Vagina (tissue), 2 donors: ENCODE measurements at places on chromosomes 16 and 17.

GRCh38 chr17:50051082-50051576 is 4.8 kb upstream of the ITGA3 start:
- no peak for DNase-seq

DNA sequence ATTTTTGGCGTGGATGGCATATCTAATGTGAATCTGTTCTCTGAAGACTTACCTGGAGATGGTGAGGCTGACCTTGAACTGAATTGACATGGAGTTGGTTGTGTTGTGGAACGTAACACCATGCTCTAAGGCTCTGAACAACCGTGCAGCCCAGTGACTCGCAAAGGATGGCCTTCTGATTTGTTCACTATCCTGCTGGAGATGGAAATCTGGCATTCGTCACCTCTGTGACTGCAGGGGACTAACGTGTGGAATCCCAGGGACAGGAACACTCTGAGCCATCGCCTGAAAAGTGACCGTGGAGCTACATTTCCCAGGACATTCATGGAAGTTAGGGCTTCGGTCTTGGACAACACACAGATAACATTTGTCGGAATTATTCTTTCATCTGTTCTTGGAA is 61.1 kb downstream of the BANP start:
- DNase-seq: no peak

DNA sequence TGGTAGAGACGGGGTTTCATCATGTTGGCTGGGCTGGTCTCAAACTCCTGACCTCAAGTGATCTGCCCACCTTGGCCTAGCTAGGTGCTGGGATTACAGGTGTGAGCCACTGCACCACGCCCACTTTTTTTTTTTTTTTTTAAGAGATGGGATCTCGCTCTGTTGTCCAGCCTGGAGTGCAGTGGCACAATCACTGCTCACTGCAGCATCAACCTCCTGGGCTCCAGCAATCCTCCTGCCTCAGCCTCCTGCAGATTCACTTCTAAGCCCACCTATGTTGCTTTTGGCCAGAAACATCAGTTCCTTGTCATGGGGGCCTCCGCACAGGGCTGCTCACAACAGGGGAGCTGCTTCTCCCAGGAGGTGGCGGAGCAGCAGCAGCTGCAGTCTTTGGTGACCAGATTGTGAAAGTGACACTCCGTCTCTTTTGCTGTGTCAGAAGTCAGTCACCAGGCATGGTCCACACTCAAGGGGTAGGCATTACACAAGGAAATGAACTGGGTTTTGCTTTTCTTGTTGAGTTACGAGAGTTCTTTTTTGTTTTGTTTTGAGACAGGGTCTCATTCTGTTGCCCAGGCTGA is 4.5 kb upstream of the NME4 start:
- no peak for DNase-seq

DNA sequence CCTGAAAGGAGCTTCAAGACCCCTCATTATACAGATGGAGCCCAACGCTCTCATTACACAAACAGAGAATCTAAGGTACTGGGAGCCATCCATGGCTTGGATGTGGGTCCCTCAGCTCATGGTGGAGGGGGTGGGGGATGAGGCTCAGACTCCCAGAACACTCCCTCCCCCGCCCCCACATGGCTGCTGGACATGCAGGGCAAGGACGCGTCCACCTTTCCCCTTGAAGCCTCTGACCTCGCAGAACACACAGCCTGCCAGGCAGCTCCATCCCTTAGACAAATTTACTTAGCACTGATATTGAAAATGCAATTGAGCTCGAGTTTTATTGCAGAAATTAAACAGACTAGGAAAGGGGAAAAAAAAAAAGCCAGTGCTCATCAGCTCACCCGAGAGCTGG is 203.9 kb downstream of the ZNF423 start:
- DNase-seq: no peak

DNA sequence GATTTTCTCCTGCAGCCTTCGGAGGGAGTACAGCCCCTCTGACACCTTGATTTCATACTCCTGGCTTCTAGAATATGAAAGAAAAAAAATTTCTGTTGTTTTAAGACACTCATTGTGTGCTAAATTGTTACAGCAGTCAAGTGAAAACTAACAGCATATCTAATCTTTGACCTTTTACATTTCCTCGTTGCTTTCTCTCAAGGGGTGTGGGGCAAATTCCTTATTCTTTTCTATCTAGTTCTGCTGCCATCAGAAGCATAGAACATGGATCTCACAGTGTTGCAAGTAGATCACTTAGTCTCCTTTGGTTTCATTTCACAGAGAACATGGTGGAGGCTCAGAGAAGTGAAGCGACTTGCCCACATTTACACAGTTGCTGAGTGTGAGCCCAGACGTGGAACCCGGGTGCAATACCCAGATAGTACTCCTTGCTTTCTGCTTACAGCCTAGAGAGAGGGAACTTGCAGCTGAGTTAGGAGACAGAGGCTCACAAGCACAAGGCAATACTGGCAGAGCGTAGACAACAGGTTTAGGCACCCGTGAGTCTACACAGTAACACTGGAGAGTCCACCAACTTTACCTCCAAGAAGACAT is 28.7 kb upstream of the MMD start:
- no peak for DNase-seq

DNA sequence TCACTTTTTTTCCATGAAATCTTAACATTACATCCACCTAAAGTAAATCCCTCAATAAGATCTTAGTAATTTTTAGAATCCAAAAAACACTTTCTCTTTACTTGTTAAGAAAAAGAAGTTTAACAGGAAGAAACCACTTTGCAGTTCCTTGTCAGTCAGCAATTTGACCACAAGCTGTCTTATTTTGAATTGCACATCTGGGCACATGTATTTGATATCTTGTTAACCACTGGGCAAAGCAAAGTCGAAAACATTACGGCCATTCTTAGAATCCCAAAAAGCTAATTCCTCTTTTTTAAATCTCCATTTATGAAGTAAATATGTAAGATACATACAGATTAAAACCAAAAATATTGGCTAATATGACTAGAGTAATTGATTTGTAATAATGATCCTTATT is 1.1 kb downstream of the ABCA10 start:
- DNase-seq: no peak

DNA sequence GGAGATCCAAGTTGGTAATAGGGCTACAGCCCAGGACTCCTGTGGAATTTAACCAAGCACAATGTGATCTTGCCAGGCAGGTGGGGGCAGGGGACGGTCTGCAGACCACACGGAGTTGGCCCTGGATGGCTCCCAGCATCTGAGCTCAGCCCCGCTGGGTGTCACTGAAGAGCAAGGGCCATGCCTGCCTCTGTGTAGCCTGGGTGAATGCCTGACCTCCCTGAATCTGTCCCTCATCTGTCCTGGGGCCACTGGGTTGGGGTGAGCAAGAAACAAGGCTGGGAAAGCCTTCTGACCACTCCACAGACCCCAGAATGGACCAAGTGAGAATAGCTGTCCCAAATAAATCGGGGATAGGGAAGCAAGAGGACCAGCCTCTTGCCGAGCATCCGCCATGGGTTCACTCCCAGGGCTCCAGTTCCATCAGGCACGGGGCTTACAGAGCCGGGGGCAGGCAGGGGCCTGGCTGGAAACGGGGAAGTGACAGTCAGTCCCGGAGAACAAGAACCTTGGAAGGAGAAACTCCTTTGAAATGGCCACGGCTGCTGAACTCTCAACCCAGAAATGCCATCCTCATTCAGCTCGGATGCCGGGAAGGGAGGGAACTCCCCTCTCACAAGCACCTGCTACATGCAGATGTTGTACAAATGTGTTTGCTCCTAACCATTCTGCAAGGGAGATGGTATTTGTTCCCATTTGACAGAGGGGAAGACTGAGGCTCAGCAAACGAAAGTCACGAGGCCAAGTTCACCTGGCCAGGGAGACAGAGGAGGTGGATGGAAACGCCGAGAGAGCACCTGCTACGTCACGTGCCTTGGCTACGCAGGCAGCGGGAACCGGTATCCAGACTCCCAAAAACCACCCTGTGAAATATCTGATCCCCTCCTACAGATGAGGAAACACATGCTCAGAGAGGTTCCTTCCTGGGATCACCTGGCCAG is 50.0 kb downstream of the RMI2 start:
- DNase-seq: no peak

- DNase-seq: no peak
These were observed 264.1 kb downstream of the CBLN1 start for GRCh38 chr16:49017501-49017900.

GRCh38 chr17:63682441-63682840 is 17.5 kb downstream of the LIMD2 start:
- DNase-seq: no peak
